ENCODE measurements at places on chromosomes 2 and 18.

GRCh38 chr2:77101796-77102452 lies 420.3 kb downstream of the LRRTM4 start:
- no peak for DNase-seq

- DNase-seq: peak; percentile 43
Measured at GRCh38 chr18:24397131-24397693, 412 bp downstream of the OSBPL1A start.

- no peak for DNase-seq
Measured at GRCh38 chr2:42139101-42139500, 30.1 kb upstream of the EML4 start.

GRCh38 chr2:181946444-181947127 lies 39.1 kb upstream of the PPP1R1C start:
- no peak for DNase-seq

DNA sequence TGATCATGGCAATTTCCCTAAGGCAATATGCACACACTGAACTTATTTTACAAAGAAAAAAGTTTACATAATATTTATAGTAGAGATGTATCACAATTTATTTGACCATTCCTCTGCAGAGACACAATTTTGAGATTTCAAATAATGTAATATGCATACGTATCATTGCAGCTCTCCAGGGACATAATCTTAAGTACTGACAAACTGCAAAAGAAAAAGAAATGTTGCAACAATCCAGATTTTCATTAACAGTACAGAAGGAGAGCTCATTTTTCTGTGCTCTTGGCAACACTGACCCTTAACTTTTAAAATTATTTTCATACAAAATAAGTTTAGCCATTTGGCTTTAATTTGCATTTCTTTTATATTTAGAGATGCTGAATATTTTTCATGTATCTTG lies 710.2 kb upstream of the SLC39A10 start:
- DNase-seq: no peak

- peak; percentile 3 for DNase-seq
Measured at GRCh38 chr18:63365876-63366212, 1.2 kb downstream of the KDSR start.

DNA sequence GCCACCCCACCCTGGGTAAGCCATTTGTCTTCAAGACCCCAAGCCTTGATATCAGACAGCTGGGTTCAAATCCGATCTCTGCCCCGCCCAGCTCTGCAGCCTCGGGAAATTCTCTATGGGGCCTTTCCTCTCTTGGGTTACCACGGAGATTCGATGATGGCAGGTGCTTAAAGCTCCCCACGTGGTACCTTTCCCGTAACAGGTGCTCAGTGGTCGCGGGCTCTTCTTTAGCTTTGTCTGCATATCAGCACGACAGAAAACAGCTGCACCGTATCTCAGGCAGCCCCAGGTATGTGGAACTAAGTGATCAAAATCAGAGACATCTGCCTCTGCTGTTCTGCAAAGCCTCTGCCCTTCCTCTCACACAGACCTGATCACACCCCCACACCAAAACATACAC lies 37.4 kb downstream of the TTC32 start:
- DNase-seq: no peak

DNA sequence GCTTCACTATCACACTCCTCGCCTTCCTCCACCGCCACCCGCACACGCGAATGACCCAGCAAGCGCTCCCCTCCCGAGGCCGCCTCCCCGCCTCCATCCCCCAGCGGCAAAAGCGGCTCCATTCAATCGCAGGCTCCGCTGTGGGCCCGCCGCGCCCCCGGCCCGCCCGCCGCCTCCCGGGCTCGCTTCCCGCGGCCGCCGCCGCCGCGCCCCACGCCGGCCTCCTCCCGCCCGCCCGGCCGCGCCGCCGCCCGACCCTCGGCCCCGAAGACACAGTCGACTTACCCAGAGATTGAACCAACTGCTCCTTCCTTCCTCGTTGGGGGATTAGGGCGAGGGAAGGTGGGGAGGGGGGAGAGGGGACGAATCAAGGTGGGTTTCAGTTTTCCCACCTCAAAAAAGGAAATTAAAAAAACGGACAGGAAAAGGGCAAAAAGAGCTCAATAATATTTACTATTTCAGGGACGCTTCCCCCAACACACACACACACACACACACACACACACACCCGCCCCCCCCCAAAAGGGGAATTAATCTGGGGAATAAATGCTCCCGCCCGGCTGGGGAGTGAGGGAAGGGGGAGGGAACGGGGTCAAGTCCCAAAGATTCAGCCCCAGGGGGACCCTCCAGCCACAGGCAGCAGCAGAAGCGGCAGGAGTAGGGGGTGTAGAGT lies 743 bp downstream of the XPO1 start:
- peak; percentile 7 for DNase-seq

DNA sequence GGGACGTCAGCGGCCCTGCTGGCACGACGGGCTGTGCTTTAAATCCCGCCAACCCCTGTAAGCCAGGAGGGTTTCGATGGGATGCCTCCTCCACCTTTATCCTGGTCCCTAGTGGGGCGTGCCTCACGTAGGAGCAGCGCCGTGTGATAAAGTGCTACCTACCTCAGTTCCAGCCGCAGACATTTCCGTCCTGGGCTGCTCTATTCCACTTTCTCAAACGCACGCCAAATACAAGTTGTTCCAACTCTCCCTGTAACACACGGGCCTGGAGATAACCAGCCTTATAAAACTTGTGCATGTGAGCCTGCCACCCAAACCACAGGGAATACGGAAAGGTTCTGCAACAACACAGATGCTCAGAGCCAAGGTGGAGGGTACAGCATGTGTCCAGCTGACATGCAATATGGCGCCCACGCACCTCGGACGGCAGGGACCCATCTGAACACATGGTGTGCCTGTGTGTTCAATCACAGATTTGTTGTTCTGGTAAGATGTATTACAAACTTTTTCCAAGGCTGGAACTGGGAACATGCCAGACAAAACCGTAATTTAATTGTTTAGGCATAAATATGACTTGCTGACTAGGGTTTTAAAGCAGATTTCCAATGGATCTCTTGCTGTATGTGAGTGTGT lies 47.7 kb downstream of the ZNF516 start:
- peak; percentile 63 for DNase-seq

DNA sequence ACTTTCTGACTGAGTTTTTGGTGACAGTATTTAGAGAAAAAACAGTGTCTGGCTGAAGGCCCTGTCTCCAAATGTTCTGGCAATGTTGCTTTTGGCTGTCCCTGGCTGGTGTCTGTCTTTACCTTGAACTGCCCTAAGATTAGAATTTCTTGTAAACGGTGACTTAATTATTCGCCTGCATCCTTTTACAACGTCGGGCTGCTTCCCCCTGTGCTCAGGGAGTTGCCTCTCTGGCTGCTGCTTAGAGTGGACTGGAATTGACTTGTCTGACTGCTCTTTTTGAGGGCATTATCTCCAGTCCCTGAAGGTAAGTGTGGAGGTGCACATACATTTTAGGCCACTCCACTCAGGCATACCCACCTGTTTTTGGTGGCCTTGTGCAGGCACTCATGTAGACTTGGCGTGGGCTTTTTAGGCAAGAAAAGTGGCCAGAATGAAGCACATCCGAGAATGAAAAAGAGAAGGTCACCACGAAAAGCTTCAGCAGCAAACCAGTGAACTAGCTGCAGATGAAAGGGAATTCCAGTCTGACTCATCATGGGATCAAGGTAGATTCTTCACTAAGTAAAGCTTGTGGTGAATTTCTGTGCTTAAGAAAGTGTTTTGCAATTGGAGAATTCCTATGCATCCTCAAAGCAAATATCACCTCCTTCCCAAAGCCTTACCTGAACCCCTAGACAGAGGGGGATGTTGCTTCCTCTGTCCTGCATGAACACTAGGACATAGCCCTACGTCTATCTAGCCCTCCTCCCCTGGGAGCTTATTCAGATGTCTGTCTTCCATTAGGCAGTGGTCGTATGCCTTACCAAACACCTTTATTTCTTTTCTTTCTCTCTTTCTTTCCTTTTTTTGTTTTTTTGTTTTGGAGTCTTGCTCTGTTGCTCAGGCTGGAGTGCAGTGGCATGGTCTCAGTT lies 230.3 kb upstream of the TRIB2 start:
- DNase-seq: no peak

DNA sequence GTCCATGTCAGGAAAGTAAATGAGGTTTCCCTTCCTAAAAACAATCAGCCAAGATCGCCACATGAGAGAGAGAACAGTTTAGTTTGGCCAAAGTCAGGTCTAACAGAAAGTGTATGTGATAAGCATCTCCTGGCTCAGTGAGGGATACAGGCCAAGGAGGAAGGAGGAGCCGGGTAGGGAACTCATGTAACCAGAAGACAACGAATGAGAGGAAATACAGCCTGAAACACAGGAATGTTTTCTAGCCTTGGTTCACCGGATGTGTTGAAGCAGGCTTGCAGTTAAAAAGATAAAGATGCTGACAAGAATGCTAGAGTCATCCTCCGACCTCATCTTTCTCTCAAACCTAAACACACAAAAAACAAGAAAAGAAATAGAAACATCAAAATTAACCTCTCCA lies 283.9 kb upstream of the SIX2 start:
- DNase-seq: peak; percentile 28

DNA sequence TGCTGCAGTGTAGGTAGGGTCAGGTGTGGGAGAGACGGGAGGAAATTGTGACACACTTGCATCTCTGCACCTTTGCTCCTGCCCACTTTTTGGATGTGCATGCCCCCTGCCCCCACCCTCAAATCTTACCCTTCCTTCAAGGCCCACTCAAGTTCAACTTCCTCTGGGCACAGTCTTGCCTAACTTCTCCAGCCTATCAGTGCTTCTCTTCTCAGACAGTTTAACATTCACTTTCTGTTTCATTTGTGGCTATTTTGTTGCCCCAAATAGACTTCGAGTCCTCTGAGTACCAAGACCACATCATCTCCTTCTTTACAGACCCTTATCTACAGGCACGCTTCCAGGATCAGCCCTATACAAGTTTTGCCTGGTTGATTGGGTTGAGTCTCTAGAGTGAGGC lies 2.7 kb downstream of the ST8SIA5 start:
- DNase-seq: no peak

DNA sequence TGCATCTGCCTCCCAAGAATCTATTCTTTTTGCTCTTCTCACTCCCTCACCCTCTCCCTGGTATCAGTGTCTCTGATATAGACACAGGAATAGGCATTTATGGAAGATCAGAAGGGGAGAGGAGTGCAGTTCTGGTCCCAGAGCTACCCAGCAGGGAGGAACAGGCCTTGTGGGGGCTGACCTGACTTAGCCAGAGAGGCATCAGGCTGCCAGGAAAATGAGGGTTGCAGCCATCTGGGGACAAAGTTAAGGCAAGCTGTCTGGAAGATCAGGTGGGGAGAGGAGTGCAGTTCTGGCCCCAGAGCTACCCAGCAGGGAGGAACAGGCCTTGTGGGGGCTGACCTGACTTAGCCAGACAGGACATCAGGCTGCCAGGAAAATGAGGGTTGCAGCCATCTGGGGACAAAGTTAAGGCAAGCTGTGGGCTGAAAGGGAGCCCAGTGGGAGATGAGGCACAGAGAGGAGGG lies 69.9 kb upstream of the HK2 start:
- no peak for DNase-seq

DNA sequence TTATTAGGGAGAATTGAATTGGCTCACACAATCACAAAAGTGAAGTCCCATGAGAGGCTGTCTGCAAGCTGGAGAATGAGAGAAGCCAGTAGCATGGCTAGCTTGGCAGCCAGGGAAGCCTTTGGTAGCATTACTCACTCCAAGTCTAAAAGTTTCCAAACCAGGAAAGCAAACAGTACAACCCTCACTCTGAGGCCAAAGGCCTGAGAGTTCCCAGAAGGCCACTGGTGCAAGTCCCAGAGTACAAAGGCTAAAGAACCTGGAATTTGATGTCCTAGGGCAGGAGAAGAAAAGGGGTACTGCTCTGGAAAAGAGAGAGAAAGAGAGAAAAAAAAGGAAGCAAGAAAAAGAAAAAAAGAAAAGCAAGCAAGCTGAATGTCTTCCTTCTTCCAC lies 318.2 kb downstream of the RND3 start:
- DNase-seq: peak; percentile 56

DNA sequence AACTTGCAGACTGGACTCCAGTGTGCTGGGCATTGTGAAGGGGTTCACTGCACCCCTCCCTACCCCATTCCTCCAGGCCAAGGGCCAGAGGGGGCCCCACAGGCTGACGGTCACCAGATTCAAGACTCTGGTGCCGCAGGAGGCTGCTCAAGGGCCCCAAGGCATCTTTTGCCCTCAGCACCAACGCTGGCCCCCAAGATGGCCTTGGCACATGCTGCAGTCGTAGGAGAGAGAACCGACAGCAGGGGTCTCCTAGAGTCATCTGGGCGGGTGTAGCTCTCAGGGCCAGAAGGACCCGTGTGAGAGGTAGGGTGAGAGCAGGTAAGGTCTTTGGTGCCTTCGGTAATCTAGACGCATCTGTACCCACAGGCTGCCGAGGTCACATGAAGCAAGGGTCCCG lies 18.7 kb upstream of the ODC1 start:
- no peak for DNase-seq

GRCh38 chr2:158998551-158999248 lies 30.3 kb downstream of the TANC1 start:
- peak; percentile 21 for DNase-seq

GRCh38 chr2:176022048-176022447 lies 20.0 kb upstream of the LNPK start:
- no peak for DNase-seq

GRCh38 chr2:152411154-152411553 lies 76.2 kb downstream of the FMNL2 start:
- no peak for DNase-seq

DNA sequence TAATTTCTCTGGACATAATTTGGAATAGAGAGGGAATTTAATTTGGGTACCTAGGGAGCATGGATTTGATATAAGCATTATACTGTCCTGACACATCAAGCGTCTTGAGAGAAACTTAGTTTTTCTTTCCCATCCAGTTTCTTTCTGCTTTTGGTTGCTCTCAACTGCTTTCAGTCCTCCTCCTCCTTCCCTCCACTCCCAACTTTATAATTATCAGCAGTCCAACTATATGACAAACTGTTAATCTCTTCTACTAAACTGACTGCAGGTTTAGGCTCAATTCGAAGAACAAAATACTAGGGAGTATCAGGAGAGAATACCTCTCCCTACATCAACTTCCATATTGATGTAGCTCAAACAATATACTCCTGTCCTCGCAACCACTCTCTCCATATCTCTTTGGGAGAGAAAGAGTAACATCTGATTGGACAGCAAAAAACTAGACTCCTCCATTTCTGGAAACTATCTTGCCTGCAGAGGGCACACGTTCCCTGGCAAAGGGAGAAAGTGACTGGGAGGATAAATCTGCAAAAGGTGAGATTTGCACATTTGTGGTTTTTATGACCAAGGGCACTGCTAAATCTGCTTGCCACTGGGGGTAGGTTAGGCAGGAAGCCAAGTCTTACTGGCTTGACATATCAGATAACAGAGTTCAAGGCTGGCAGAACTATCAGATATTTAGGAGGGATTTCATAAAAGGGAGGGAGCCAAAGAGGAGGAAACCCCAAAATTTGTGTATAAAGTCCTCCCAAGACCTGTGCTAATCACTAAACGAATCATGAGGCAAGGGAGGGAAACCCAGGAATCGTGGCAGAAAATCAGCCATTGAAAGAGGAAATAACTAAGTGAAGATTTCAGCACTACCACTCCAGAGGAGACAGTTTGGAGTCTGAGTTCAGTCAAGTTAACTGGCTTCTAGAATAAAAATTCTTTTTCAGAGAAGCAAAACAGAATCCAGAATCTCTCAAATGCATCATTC lies 40.0 kb downstream of the ICA1L start:
- DNase-seq: peak; percentile 78
